ENCODE measurements at places on chromosomes 13 and 19.

- DNase-seq: no peak
Measured at GRCh38 chr19:872266-872951, 12.9 kb downstream of the CFD start.

DNA sequence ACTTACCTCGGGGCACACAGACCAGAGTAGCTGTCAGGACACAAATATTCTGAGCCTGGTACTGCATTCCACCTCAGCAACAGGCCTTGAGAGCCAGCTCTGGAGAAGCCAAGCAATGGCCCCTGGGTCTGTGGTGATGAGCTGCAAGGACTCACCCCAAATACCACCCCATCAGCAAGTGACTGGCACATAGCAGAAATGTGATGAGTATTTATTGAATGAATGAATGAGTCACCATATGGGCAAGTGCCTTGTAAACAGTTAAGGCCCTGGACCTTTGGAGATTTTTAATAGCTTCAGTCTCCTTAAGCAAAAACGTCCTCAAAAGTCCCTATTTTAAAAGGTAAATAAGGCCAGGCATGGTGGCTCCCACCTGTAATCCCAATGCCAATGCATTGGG, 18.2 kb downstream of the GSX1 start:
- no peak for DNase-seq

- DNase-seq: no peak
Measured at GRCh38 chr19:58227964-58228584, 640 bp upstream of the ZNF544 start.

- DNase-seq: no peak
Measured at GRCh38 chr13:40992678-40993518, 26.2 kb downstream of the ELF1 start.

DNA sequence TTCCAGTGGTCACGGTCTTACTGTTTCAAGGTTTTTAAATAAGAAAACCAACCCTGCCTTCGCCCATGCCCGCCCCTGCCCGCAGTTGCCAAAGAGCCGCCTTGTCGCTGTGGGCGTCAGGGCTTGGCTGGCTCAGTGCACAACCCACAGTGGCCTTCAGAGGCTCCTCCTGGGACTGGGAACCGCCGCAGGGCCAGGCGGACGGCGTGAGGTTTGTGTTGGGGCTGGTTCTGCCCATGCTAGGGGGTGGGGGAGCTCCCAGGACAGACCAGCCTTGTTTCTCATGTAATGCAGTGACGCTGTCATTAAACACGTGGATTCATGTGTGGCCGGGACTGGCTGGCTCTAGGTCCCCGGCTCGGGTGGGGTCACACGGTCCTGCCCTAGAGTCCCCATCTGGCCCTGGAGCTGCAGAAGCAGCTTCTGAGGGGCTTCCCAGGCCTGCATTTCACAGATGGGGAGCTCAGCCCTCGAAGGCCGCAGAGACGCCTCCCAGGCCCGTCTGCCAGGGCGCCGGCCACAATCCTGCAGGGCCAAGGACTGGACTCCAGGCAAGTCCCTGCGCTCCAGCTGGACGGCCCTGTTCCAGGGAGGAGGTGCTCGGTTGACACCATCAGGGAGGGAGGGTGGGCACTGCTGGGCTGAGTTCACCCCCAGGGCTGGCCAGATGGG, 2.4 kb upstream of the TEKTIP1 start:
- no peak for DNase-seq

DNA sequence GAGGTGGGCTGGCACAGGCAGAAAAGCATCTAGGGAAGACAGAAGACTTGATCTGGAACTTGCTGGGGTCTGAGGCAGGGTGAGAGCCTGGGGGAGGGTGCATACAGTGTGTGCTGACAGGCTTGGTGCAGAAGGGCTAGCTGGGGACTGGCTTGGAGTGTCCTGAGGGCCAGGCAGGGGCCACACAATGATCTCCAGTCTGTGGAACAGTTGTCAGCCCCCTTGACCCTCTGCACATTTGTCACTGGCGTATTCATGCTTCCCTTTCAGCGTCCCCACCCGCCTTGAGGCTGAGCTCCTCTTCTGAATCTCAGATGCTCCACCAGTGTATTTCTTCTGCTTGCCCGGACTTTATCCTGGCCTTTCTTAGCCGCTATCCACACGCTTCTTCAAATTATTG, 2.8 kb upstream of the MICU2 start:
- DNase-seq: no peak
